Activated CD4-positive, alpha-beta T cell treated with anti-CD3 and anti-CD28 coated beads, Interleukin-2, amount 10 ng/mL, durations not matched to agents 24 days and 14 days (primary cell): ENCODE measurements at places on chromosomes 7 and 10.

DNA sequence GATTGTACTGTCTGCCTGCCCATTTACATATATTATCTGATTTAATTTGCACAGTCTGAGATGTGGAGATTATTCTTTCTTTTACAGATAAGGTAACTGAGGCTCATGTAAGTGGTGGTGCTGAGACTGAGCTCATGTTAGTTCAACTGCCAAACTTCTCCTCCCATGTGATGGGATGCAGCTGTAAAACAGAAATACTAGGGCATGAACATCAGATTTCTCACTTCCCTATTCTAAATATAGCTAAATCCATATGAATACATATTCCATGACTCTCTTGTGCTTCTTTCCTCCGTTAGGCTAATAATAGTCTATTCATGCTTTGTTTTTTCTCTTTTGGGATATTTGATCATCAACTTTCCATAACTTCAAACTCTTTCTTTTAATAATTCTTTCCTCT, 84.7 kb downstream of the PTPRZ1 start:
- DNase-seq = no peak

DNA sequence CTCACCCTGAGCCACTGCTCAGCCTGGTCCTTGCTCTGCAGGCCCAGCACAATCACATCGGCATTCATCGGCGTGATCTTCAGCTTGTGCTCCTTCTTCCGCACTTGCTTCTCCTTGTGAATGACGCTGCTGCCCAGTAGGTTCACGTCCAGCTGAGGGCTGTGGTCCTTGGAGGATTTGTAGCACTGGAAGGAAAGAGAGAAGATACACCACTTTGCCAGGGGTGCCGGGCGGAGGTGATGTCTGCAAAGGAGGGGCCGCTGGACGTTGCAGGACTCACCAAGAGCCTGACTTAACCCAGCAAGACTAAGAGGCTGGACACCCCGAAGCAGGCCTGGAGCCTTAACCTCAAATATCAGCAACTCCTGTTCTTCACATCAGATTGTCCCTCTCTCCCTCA, 74.8 kb downstream of the VWA2 start:
- DNase-seq = no peak

GRCh38 chr7:47552621-47553020, 29.3 kb downstream of the TNS3 start:
- no peak for DNase-seq

GRCh38 chr7:147079921-147080420, 963.4 kb downstream of the CNTNAP2 start:
- no peak for DNase-seq

GRCh38 chr10:93806903-93807302, 49.2 kb downstream of the LGI1 start:
- DNase-seq = no peak

GRCh38 chr7:76318488-76319353, 16.2 kb downstream of the HSPB1 start:
- DNase-seq = peak; percentile 91

DNA sequence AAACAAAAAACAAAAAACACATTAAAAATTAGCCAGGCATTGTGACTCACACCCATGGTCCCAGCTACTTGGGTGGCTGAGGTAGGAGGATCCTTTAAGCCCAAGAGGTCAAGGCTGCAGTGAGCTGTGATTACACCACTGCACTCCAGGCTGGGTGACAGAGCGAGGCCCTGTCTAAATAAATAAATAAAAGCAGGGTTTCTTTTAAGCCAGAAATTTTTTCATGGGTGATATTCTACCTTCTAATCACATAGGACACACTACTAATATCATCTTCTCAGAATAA, 14.2 kb upstream of the SVIL start:
- no peak for DNase-seq

GRCh38 chr7:119007236-119007635, 782.7 kb downstream of the ANKRD7 start:
- no peak for DNase-seq

- no peak for DNase-seq
These were observed 151.2 kb downstream of the TPST1 start for GRCh38 chr7:66356277-66356721.
